BE2C (cell line): ENCODE measurements at places on chromosomes 16 and 17.
A peak's percentile ranks its signal among the peaks of the same experiment; 100 is the strongest.

DNA sequence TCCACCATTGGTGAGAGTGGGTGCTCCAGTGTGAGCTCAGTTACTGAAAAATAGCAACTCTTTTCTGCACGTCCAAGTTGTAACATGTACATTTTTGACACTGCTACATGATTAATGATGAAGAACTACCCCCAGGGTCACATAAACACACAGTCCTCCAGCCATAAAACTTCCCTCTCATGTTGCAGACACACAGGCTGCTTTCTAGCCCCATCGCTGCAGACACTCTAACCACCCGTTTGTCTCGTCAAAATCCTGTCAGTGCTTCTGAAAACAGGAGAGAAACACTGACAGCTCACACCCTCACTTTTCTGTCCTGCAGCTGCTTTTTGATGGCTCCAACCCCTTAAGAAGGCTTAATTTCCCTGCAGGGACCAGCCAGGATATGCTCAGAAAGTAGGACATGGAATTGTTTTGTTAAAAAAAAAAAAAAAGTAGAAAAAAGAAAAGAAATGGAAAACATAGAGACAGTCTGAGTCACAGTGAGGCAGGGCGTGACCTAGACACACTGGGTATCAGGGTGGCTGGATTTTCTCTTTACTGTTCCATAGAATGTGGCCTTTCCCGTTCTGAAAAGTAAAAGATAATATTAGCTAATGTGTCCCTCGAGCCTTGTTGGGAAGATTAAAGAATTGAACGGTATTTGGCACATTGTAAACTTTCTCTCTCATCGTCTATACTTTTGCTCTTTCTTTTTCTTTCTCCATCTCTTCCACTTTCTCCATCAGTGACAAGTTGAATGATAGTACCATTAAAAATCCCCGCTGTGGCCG, 20.7 kb upstream of the CCL5 start:
- no peak for DNase-seq

DNA sequence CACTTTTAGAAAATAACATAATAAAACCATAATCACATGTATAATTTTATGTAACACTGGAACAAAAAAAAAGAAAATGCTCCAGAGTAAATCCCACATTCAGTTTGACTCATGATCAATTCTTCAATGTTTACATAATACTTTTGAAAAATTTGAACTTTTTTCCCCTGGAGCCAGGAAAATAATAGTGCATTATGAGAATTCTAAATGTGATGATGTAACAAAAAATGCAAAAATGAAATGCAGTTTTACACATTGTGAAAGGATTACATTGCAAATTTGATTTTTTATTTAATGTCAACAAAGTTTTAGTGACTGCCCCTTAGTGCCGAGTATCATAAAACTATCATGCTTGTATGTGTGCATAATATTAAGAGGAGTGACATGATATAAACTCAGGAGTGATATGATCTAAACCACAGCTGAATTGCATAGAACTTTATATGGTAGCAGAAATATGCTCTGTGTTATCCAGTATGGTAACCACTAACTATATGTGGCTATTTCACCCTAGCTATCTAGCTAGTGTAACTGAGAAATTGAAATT, 238.2 kb downstream of the CDH8 start:
- no peak for DNase-seq

DNA sequence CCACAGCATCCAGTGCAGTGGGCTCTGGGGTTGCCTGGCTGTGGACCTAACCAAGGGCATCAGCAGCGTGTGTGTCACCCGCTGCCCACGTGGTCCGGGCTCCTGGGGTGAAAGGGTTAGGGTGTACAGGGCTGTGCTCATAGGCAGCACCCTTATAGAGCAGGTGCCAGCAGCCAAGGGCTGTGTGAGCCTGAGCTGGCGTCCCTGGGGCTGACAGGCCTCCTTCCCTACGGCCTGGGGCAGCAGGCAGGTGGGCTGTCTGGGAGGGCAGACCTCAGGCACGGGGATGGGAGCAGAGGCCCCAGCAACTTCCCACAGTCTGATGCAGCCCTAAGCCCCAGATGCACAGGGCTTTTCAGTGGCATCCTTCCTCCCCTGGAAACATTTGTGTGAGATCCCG, 13.9 kb downstream of the CD300A start:
- no peak for DNase-seq

DNA sequence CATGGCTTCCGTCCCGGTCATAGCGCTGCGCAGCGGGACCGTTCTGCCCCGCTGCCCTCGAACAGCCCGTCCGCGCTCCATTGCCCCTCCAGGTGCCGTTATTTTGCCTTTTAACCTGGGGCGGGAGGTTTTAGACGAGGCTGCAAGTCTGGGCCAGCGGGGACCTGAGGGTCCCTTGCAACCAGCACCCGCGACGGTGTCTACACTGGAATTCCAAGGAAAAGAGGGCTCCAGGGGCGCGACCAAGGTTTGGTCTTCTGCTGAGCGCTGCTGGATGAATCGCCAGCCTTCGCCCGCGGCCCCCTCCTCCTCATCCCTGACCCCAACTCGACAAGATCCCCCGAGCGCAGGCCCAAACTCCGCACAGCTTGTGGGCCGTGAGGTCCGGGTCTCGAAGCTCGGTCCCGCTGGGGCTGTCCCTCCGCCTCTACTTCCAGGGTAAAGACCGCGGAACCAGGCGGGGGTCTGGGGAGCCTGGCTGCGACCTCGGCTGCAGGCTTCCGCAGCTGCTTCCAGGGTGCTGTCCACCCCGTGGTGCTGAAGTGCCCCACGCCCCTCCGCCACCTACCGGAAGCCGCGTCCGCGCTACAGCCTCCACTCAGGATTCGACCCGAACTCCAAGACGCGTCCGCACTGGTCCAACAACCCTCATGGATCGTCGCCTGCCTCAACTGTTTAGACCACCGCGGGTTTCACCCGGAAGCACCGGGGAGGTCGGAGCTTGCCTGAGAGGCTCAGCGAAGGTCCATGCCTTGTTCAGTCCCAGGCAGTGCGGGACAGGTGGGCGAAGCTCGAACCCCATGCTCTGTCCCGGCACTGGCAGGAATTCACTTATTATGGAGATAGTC, 10.1 kb upstream of the CA4 start:
- peak; percentile 11 for DNase-seq

DNA sequence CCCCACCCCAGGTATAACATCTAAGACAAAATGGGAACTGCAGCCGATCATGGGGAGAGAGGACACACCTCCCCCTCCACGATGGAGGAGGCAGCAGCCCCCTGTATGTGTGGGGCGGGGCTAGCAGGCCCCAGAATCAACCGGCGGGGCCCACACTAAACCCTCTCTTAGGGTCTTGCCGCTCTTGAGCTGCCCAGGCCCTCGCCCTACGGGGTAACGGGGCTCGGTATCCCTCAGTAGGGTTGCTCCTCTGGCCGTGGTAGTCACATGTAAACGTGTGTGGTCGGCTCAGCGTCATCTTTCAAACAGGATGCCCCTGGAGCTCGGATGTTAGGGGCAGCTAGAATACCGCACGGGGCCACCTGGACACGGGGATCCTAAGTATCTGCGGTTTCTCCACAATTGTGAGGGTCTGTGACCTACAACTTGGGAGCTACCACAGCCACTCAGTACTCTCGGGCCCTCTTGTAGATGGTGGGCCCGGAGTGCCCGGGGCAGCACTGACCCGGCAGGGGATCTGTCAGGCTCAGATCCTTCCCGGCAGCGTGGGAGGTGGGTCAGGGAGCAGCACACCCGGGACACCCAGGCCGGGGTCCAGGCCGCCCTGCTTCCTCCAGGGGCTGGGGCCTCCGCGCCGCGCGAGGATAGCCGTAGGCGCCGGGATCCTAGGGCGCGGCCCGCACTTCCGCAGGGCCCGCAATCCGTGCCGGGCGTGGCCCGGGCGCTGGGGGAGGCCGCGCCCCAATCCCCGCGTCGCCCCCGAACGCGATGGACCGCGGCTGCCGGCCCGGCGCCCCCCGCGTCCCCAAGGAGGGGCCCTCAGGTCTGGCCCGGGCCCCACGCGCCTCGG, 781 bp downstream of the ARHGDIA start:
- peak; percentile 36 for DNase-seq

DNA sequence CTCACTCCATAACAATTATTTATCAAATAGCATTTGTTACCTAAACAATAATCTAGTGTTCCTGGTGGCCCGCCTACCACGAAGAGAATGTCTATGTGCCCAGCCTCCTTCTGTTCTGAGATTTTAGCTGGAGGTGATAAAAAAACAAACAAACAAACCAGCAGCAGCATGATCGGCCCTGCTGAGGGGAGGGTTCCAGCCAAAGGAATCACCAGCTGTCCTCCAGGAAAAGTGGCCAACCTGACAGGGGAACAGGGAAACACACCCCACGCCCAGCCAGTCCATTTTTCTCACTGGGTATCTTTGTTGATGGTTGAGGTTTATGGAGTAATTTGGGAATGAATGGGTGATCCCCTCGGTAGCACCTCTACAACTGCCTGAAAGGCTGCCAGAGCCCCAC, 203.0 kb upstream of the DYNLRB2 start:
- DNase-seq: no peak

DNA sequence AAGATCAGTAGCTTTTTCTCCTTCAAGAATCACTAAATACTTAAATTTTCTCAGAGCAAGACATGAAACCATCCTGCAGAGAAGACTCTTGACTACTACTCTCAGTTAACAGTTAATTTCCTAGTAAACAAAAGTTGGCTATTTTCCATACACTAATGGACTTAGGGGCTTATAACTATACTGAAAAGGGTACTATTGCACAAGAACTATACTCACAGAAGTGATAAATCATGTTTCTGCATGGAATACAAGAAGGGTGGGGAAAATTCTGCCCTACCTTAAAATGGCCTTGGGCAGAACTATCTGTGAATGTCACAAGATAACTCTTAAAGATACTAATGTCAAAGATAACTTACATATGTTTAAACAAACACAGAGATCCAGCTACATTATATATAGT, 12.5 kb downstream of the ZNF652 start:
- DNase-seq: no peak

DNA sequence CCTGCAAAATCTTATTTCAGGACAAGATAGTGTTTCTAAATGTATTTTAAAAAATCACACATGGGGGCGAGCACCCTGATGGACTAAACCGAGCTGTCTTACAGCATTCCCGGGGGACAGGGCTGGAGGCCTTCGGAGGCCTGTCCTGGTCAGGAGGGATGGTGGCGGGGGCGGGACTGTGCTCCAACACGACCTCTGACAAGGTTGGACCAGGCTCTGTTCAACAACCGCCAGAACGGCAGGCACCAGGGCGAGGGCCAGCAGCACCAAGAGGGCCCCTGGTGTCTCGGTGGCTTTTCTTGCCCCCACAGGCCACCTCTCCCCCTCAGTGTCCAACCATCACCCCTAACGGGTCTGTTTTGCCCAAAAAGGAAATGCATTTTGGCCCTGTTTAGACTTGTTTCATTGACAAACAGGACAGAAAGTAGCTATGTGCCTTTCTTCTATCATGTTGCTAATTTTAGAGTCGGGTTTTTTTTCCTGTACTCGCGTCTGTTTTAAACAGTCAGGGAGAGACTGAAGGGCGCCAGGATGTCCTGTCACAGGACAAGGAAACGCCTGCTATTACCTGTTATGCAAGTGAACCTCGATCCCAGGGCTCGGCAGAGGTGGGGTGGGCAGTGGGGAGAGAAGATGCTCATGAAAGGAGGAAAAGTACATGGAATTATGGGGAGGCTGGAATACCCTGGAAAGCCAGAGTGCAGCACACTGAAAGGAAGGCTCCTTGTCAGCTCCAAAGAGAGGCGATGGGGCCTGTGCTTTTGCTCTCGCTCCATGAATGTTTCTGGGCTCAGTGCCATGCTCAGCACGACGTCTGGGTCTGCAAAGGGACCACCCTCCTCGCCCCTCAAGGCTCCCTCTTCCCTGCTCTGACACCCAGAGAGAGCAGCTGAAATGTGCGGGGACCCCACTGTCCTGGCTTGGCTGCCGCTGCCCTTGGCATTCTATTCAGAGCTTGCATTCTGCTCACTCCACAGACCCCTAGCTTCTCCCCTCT, 11.9 kb downstream of the TMEM204 start:
- DNase-seq: peak; percentile 31

DNA sequence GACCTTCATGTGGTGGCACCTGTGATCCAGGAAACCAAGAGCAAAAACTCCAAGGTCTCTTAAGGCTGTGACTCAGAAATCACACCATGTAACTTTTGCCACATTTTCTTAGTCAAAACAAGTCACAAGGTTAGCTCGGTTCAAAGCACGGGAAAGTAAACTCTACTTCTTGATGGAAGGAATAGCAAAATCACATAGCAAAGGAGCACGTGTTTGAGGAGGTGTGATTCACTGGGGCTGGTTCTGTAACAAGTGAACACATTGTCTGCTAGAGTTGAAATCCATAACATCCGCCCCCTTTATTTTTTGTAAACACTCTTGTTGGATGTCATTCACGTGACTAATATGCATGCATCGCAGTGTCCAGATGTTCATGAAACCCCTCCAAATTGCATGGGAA, 415.0 kb upstream of the MAF start:
- no peak for DNase-seq

GRCh38 chr16:66961065-66961744, at the start of gene CES3:
Gene CES3 (plus strand): TSS chr16:66961266. CDS start chr16:66961308, 42 bp downstream.
- peak; percentile 85 for DNase-seq

GRCh38 chr16:68072038-68072695, 13.0 kb upstream of the NFATC3 start:
- no peak for DNase-seq

DNA sequence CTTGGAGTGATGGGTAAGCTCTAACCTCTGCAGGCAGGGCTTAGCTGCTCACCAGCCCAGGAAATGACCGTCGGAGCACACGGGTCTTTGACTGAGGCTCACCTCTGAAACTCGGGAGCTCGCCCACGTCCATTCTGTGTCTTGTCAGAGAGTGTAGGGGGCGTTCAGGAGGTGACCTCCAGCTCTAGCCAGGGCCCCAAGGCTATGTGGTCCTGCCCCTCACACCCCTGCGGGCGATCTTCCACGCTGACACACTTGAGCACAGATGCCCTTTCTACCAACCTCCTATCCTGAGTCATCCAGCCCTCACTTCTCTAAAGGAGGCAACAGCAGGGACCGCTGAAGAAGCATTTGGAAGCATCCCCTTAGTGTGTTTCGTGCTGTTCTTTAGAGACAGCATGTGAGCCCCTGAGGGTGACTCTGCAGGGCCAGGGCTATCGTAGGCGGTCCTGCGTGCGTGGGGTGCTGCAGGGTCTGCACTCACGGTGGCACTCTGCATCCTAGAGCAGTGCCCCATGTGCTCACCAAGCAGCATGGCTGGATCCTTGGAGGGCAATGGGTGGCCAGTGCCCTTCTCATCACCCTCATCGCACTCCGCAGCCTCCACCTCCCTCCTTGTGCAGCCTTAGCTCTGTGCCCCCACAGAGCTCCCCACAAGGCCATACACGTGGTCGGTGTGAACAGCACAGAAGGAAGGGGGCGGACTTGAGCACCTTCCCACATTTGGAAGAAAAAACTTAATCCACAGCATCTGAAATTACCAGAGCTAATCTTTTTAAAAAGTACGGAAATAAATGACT, 33.8 kb downstream of the SLC47A1 start:
- DNase-seq: no peak

DNA sequence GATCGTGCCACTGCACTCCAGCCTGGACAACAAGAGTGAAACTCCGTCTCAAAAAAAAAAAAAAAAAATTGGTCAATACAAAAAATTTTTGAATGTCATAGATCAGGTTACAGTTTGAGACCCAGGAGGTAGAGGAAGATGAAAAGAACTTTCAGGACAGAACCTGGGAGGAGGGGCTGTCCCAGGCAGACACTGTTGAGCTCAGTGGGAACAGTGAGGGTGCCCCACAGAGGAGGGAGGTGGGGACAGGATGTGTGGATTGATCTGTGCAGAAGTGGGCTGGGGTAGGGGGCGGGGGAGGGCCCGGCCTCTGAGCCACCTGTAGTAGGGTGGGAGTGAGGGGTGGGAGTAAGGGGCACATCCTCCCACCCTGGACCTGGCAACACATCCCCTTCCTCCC, 58.3 kb downstream of the PRMT7 start:
- no peak for DNase-seq
